GM06990 (cell line): ENCODE measurements at places on chromosomes 7 and 10.

- no peak for DNase-seq
These were observed 253.6 kb upstream of the NPVF start for GRCh38 chr7:25481891-25482290.

- DNase-seq = no peak
These were observed 80.2 kb upstream of the NEBL start for GRCh38 chr10:20977300-20977699.

GRCh38 chr7:111232249-111233084 lies 141.5 kb downstream of the LRRN3 start:
- peak; percentile 22 for DNase-seq

GRCh38 chr7:44961844-44962482 lies 16.9 kb downstream of the MYO1G start:
- no peak for DNase-seq

DNA sequence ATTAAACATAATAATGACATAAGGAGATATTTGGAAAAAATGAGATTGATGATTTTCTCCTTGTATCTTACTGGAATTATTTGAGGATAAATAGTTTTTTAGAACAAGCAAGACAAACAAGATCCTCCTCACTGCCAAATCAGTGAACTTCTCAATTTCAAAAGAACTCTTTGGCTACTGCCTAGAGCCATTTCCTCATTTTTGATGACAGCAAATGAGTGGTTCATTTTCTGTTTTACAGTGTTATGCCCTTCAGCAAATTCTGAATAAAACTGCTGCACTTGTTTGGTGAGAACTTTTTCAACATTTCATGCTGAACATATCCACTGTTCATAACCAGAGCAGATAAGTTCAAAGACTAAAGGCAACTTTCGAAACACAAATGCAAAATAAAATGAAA lies 42.5 kb upstream of the AHR start:
- no peak for DNase-seq

GRCh38 chr7:91929463-91929862 lies 11.2 kb upstream of the AKAP9 start:
- DNase-seq = no peak
